ENCODE measurements at places on chromosomes 4 and X.

- peak; percentile 26 for DNase-seq
These were observed at the start of gene NUDT6 for GRCh38 chr4:122921971-122922876. Gene NUDT6 (minus strand): TSS chr4:122922597. CDS start chr4:122922572, 25 bp downstream.

- DNase-seq, result no peak
These were observed 32.6 kb downstream of the HMX1 start for GRCh38 chr4:8838961-8839431.

- DNase-seq, result no peak
These were observed 205.2 kb upstream of the CASK start for GRCh38 chrX:42128587-42128986.

DNA sequence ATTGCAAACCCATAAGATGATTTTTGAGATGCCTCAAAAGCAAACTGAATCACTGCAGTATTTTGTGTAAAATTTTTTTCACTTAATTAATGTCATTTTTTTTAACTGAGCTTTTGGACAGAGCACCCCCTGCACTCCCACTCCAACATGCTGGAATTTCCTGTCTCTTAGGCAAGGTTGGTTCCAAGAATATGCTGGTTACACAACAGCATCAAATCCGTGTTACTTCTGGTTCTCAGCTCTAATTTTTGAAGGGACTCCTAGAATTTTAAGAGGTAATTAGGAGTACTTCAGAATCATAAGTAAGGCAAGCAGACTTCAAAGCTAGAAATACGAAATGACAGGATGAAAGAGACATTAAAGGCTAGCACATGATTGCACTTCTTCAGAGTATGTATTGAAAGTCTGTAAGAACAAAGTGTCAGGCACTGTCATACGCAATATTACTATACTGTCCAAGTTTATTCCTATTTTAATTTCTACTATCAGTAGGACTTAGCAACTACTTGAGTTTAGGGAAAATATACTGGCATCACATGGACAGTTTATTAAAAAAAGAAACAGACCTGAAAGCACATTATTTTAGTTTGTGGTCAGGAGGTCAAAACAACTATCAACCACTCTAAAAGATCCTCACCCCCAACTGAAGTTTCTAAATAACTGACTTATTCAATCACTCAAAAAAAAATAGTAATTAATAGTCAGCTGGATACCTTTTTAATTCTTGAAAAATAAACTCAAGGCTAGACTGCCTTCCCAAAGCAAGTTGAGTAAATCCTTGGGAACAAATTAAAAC is 1.6 kb upstream of the JCHAIN start:
- no peak for DNase-seq

GRCh38 chr4:75542824-75543223 is 13.0 kb upstream of the ODAPH start:
- DNase-seq, result no peak

- DNase-seq, result no peak
These were observed 26.2 kb upstream of the NFKB1 start for GRCh38 chr4:102474736-102475504.

- DNase-seq, result no peak
These were observed 80.5 kb downstream of the CLCN4 start for GRCh38 chrX:10237241-10237640.

DNA sequence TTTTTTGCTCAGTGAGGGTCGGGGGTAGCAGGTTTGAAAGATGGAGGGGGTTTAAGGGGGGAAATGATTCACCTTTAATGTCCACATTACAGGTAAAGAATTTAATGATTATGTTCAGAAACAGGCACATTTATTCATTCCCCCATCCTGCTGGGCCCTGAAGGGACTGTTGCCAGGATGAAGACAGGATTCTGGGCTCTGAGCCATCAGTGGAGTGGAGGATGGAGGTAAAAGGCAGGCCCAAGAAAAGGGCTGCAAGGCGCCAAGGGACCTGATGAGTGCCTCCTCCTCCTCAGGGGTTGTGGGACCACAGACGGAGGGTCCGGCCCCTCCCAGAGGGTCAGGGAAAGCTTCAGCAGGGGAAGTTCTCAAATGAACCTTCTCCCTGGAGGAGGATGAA is 40.4 kb upstream of the PROM1 start:
- DNase-seq, result no peak

DNA sequence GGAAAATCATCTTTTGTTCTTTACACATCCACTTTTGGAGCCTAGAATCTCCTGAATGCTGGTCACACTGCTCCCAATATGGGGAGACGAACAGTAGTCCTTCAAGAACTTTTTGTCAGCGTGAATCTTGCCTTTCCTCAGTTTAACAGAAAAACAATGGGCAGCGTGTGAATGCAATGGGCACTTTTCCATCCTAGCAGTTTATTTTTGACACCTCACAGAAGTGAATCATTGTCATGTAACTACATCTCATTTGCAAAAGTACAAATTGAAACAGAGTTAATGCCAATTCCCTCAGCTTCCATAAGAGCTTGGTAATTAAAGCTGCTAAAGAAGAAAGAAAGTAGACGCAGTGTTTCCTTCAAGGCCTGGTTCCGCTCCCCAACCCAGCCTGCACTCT is 85.5 kb downstream of the DRD5 start:
- DNase-seq, result no peak

DNA sequence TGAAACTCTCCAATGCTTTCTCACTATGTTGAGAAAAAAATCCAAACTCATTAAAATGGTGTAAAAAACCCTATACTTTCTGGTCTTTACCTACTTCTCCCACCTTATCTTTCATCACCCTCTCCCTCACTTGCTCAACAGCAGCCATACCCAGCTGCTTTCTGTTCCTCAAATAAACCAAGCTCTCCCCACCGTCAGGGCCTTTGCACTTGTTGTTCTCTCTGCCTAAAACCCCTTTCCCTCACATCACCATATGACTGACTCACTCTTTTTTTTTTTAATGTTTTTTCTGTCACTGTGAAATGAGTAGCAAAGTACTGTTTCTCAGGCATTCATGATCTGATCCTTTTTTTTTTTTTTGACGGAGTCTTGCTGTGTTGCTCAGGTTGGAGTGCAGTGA is 122.3 kb upstream of the TMEM164 start:
- DNase-seq, result no peak
